ENCODE measurements at places on chromosomes 1 and 21. TPM values are rescaled to one million over a fixed set of nuclear protein-coding genes. Genes with fewer than 3 reads are reported as not detected.

- no peak for DNase-seq
These were observed 2.8 kb downstream of the KCNJ9 start for GRCh38 chr1:160083968-160084770.

Gene DENND1B
- total RNA-seq = 16.1 TPM

- peak; percentile 15 for DNase-seq
These were observed 32.1 kb upstream of the EPHX4 start for GRCh38 chr1:91997607-91998195.

DNA sequence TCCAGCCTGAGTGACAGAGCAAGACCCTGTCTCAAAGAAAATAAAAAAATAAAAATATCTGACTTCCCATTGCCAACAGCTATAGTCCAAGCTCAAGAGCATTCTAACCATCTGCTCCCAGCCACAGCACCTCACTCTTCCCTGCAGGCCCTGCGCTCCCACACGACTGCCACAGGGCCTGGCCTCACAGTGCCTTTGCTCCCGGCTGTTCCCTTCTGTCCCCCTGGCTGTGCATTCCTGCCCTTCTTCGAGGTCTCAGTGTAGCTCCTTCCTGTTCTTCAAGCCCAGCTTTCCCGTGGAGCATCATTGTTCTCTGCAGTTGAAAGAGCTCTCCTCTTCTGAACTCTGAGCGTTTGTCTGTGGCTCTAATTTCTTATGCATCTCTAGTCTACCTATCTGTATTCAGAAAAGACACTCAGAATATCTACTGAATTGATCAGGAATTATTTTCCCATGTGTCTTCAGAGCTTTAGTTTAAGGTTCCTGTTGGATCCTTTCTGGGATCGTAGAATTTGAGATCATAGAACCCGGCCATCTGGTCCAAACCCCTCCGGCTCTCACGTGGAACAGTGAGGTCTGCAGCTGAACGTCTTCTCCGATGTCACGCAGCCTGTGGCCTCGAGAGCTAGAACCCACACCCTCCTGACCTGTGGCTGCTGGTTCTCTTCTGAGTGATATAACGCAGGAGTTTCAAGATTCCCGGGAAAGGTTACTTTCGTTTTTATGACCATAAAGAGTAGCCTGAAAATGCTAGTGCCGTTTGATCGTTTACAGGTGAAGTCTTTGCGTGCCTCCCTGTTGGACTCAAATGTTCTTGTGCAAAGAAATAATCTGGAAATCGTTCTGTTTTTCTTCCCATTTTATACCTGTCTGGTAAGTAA is 54.4 kb downstream of the DOP1B start:
- DNase-seq = no peak

DNA sequence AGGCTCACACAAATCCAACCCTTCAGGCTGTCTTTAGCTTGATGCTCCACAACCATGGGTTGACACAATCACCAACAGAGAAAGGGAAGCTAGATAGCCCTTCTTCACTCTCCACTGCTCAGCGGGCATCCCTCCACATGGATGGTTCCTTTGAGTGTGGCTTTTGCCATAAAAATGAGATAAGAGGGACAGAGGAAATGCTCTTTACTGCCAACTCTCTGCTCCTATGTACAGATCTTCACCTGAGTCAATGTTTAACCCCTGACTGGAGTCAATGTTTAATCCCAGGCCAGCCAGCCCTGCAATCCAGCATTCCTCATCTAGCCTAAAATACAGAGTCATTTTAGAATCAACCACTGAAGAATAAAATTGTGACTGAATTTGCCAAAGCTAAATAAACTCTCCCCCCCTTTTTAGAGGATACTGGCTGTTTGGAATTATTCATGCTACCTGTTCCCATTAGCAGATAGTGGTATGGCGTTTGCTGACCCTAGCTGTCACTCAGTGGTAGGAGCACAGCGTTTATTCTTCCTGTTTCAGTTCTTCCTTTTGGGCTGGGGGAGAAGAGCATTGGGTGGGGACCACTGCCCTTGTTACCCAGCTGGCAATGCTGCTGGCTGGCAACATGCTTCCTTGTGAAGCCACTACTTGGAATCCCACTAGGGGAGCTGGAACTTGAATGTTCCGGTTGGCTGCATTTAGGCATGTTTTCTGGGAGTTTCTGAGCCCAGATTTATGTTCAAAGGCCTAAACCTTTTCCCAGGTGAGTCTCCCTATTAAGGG is 5.2 kb upstream of the PIGR start:
- DNase-seq = no peak
